Left ventricle myocardium inferior (tissue), 1 donor: ENCODE measurements at places on chromosomes 2 and 18.

DNA sequence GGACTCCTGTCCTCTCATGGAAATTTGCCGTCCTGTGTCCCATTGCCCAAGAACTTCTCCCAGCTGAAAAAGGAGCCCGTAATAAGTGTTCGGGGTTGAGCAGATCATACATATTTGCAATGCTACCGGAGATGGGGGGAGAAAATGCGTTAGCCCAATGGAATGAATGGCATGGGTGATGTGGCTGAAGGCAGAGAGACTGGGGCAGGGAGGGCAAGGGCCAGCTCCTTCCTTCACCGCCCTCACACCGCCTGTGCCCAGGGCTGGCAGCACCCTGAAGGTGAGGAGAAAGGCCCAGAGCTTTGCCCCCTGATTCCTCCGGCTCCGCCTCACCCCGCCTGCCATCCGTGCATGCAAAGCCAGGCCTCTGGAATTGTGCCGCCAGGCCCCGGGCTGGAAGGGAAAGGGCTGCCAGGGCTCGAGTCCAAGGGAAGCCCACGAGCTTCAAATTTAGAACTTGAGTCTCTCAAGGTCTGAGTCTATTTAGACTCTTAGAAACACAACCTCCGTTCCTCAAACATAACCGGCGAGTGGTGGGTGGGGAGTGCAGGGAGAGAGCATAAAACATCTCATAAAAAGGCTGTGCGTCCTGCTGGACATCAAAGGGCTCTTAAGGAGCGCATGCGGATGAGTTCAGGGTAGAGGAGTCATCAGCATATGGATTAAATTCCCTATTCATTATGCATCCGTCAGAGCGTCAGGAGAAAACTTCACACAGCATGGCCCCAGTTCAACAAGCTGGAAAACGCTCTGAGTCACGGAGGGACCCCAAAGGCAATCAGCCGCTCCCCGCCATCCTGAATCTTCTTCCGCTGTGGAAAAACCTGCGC lies 121.7 kb upstream of the GLI2 start:
- peak; percentile 13 for DNase-seq

GRCh38 chr18:34923911-34924310 lies 117.3 kb upstream of the MAPRE2 start:
- DNase-seq = no peak

- no peak for DNase-seq
These were observed 67.9 kb upstream of the TMEM200C start for GRCh38 chr18:5963267-5963666.

DNA sequence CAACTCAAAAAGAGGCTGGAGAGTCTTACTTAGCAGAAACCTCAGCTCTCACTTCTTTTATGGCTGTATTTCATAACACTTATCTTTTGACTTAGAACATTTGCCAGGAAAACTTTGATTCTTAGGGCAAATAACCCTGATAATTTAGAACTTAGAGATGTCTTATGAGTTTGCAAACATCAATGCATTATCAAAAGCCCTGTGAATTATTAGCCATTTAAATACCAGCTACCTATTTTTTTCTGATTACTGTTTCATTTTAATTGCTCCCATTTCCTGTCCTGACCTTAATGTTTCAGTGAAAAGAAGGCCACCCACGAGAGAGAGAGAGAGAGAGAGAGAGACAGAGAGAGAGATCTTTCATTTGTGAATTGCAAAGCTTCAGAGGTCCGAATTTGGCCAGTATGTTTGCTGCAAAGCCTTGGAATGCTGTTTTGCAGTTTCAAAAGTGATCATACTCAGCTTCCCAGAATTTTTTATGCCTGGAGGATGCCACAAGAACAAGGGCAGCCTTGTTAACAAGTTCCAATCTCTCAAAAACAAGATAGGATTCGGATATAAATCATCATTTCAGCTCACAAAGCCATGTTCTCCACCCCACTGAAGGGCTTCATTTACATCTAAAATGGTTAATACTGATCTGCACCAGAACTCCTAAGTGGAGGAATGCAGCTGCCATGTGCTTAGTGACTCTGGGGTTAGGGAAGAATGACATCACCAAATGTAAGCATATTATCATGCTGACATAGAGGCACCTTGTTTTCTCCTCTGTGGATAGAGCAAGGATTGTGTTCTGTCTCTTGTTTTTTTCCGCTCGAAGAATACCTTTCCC lies 478.2 kb downstream of the ARHGAP15 start:
- DNase-seq = no peak

DNA sequence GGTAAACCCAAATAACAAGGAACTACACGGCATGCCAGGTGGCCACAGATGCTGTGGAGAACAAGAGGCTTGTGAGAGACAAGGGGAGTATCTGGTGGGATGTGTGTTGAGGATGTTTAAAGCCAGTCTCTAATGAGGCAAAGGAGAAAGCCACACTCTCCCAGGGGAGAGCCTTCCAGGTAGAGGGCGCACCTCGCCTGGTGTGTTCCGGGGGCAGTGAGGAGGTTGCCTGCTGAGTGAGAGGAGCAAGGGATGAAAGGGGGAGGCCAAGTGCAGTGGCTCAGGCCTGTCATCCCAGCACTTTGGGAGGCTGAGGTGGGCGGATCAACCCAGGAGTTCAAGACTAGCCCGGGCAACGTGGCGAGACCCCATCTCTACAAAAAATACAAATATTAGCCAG lies 16.2 kb downstream of the SAG start:
- no peak for DNase-seq

DNA sequence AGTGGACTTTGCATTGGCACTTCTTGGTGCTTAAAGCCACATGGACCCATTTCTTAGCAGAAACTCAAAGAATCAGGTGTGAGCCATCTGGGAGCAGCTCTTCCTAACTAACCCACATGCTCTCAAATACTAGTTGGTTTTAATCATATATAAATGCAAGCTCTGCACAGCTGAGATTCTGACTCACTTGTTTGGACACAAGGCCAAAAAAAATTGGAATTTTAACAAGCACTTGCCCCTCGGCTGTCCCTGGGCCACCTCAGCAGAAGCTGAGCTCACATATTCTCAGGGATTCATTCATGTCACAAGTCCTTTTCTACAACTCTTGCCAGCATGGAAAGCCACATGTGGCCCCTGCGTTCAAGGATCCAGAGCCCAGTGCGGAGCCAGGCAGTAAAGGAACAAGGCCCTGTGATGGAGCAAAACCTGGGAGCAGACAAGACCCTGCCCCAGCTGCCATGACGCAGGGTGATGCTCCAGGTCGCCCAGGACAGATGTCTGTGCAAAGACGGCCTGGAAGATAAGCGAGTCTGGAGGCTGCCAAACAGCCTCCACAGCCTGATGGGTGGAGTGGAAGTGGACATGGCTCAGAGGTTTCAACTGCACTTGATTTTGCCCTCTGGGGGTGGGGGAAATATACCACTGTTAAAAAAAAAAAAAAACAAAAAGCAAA lies 266.5 kb downstream of the EIPR1 start:
- DNase-seq = no peak

- DNase-seq = peak; percentile 8
These were observed 13.9 kb downstream of the SNORC start for GRCh38 chr2:232884001-232884421.

DNA sequence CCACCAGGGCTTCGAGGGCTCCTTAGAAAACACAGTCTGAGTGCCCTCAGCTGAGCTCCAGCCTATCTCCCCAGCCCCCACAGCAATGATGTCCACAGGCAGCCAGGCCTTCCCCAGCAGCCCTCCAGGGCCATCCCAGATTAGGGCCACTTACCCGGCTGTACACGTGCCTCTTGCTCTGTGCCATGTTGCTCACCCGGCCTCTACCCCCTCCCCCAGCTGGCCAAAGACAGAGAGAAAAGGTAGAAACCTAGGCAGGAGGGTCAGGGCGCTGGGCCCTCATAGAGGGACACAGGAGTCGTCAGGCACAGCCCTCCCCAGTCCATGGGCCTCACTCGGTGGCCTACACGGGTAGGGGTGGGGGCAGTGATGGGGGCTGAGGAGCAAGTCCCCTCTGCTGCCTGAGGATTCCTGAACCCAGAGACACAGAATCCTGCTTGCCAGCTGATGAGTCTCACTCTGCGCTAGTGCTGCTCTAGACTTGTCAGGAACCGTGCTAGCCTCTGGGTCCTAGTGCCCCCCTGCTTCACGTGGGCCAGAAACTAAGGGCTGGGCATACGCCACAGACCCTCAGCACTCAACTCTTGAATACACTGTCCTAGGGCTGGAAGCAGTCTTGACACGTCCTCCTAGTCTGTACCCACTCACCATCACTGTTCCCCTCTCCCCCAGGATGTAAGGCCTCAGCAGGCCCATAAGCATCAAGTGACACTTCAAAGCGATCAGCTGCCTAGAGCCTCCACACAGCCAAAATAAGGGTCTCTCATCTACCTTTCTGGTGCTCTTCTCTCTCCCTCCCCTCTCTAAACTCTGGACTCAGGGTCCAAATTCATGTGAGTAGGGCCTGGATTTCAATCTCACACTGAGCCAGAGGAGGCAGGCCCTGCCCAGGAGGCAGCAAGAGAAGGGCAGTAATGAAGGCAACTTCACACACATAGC lies at the start of gene DCTN1:
Gene DCTN1, minus strand, starts transcription at position 461 of the 939 bp plus-strand sequence. Its CDS starts 274 bp downstream, at position 187.
- DNase-seq = peak; percentile 45

DNA sequence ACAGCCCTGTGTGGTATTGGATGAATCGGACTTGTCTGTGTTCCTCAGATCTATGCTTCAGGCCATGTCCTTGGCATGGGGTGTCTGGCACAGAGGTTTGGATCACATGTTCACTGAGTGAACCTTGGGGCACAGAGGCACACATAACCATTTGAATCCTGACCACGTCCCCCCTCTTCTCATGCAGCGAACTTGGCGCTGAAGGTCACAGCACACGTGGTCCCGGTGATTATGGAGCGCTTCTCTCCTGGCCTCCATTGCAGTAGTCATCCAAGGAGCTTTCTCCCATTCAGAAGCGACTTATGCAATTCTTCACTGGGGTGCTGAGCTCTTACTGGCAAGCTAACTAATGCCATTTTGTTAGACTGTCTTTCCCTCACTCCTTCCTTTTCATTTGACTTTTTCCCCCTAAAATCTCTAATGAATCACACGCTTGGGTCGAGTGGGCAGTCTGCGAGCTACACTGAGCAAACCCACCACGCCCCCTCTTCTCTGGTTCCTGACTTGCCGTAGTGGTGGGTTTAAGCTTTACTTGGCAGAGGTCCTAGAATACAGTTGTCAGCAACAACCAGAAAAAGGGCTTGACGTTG lies 59.4 kb downstream of the KCNG2 start:
- DNase-seq = no peak
